Posterior cingulate gyrus (tissue), 11 donors: ENCODE measurements at places on chromosomes 11 and 22.

- no peak for DNase-seq
These were observed 70.4 kb downstream of the LDLRAD3 start for GRCh38 chr11:36013950-36014897.

DNA sequence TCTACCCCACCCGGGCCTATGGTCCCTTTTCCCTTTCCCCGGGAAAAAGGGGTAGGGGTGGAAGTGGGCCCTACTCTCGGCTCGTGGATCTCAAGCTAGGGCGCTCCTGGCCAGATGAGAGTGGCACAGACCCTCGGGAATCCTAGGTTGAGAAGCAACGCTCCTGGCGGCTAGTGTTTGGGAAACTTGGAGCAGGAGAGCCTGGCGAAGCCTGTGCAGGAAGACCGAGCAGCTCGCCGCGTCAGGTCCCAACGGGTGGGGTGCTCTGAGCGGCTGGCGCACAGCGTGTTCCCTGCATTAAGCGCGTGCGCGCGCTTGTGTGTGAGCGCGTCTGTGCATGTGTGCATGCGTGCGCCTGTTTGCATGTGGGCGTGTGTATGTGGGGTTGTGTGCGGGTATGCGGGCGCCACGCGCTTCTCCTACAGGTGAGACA lies 7.1 kb upstream of the FLI1 start:
- DNase-seq = peak; percentile 86

DNA sequence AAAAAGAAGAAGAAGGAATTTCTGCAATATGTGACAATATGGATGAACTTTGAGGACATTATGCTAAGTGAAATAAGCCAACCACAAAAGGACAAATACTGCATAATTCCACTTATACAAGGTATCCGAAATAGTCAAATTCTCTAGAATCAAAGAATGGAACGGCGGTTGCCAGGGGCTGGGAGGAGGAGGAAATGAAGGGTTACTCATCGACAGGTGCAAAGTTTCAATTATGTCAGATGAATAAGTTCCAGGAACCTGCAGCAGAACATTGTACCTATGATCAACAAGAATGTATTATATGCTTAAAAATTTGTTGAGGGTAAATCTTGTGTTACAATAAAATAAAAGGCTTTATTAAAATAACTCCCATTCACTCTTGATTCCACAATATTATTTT lies 49.0 kb downstream of the SC5D start:
- DNase-seq = no peak

DNA sequence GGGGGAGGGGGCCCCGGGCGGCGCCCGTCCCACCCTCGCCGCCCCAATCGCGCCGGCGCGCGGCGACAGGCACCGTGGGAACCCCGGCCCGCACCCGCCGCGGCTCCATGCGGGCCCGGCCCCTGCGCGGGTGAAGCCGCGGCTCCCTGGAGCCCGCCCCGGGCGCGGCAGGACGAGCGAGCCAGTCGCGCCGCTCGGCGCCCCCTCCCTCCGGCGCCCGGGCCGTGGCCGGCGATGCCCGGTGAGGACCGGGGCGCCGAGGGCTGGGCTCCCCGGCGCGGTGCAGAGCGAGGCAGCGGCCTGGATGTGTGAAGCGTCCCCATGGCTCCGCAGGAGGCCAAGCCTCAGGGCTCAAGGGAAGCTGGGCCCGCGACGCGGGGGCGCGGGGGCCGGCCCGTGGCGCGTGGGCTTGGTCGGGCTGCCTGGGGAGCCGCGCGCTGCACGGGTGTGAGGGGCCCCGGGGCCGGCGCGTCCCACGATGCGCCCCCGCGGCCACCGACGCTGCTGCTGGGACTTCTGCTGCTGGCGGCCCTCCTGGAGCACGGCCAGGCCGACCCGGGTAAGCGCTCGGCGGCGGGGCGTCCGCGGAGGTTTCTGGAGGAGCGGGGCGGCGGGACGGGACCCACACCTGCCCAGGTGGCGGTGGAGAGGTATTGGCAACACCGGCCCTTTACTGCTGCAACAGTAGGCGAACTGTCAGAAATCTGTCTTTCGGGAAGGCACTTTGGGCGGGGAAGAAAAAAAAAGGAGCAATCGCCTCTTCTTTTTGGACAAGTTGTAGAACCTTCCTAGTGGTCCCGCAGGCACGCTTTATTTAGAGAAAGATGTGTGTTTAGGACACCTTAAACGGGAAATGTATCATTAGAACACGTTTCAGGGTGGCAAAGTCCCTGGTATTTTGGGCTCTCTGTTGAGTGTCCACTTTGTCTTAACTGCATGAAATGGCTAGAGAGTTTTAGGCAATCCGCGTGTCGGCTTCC lies 119.4 kb downstream of the HIPK3 start:
- no peak for DNase-seq

DNA sequence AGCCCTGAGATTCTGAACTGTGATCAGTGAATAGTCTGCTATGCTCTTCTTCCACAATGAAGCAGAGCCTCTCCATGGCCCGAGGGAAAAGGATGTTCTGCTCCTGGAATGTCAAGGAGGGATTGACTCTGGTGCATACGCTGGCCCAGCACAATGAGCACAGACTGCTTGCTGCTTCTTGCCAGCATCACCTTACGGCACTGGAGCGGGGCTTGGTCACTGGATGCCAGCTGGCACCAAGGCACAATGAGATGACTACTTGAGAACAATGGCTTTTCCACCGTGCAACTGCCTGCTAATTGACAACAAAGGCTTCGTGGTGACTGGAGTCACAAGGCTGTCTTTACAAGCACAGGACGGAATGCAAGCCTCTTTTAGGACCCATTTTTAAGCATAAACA lies 139.2 kb downstream of the DSCAML1 start:
- DNase-seq = peak; percentile 79

DNA sequence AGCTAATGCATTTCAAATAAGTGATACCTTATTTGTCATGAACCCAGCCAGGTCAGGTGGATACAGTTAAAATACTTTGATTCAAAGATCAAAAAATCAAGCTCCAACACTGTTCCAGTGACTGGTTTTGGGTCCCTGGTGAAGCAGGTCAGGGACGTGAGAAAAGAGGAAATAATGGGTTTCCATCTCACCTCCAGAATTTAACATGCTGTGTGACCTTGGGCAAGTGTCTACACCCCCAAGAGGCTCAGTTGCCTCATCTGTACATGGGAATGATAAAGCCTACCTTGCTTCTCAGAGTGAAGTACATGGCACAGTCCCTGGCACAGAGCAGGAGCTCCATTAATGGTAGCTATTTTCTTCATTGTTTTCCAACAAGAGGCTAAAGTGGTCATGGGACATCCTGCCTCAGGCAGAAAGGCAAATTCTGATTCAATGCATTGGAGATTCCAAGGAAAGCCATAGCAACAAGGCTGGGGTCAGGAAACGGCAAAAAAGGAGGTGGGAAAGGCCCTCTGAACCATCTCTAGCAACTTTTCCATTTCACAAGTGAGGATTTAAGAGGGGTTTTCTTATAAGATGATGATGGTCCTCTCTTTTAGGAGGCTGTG lies 108.5 kb downstream of the CSNK2A3 start:
- DNase-seq = no peak

- DNase-seq = no peak
These were observed 85.2 kb upstream of the MYOD1 start for GRCh38 chr11:17633987-17634775.

- no peak for DNase-seq
These were observed 40.3 kb upstream of the OR5D13 start for GRCh38 chr11:55732936-55733335.

- DNase-seq = no peak
These were observed 21.3 kb downstream of the CASP12 start for GRCh38 chr11:104876861-104877431.

DNA sequence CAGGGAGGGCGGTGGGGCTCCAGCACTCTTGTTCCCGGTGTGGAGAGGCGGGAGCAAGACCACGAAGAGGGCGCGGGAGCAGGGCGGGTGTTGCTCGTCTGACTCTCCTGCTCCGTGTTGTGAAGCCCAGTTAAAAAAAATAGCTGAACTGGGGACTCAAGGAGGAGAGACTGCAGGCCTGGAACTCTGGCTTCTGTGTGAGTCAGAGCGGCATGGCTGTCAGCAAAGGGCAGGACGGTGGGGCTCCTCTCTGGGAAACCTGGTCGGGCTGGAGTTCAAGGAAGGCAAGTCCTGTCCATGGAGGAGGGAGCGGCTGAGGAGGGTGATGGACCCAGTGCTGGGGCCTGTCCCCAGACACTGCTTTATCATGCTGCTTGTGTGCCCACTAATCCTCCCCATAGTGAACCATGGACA lies 152.3 kb downstream of the FEZ1 start:
- DNase-seq = no peak

DNA sequence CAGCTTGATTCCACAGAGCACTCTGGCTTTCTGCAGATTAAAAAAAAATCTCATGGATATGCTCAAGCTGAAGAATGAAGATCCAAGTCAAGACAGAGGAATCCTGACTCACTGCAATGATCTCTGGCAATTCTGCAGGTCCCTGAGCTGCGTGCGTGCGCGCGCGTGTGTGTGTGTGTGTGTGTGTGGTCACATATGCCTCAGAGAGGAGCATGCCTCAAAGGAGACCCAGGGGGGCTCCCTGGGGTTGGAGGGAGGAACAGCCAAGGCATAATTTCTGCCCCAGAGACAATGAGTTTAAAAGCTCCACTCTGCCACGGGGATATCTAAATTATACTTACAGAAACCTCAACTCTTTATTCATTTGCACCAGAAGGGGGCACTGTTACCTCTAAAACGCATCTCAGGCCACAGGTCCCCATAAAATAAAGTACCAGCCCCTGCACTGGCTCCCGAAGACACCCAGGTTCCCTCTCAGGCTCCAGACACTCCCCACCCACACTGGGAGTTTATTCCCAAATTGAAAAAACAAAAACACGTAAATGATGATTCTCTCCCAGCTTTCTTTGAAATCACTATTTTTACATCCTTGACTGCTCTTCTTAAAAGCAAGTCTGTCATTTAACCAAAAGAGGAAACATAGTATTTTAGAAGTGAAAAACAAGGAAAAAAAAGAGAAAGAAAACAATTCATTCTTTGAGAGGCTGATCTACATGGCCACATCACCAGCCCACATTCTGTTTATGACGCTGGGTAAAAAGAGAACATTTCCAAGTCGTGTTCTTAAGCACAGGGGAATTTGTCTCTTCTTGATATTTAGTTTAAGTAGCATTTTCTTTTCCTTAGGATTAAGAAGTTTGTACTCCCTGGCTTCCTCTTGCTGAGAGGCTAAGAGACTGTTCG lies 401.0 kb downstream of the LARGE1 start:
- DNase-seq = peak; percentile 73

DNA sequence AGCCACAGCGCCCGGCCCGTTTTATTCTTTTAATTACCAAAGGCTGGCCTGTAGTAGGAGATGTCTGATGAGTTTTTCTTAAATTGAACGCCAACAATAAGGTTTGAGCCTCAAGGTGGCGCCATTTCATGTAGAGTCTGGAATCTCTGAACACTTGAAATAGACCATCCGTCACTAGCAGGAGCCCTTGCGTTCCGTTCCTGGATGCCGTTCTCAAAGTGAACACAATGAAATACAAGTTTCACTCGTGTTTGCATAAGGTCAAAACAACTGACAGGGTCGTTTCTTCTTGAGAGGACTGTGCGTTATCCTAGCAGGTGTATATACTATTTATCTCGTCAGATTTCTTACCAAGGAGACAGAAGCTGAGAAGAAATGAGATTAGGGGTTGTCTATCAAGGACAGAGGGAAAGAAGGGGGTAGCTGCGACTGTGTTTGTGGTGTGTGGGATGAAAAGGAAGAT lies 18.7 kb upstream of the SCGB1D1 start:
- peak; percentile 74 for DNase-seq

GRCh38 chr22:29509298-29509697 lies 29.3 kb downstream of the NEFH start:
- no peak for DNase-seq

DNA sequence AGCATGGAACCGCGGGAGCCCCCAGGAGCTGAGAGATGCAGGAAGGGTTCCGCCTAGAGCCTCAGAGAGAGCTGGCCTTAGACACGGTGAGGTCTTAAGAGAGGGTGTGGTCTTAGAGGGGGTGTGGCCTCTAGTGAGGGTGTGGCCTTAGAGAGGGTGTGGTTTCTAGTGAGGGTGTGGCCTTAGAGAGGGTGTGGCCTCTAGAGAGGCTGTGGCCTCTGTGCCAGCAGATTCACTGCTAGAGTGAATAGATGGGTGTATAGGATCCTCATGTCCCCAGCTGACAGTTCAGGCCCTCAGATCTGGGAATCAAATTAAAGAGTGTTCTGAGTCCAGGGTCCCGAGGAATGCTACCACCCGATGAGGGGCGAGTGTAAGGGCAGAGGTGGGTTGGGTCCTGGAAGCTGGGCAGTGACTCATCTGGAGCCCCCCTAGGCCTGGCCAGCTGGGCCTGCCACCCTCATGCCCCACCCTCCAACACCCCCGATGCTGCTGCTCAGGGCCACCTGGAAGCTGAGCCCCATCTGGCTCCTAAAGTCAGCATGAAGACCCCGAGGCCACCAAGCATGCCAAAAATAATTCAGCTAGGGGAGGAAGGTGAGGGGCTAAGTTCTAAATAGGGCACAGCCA lies 49.5 kb downstream of the IGF2 start:
- peak; percentile 21 for DNase-seq

DNA sequence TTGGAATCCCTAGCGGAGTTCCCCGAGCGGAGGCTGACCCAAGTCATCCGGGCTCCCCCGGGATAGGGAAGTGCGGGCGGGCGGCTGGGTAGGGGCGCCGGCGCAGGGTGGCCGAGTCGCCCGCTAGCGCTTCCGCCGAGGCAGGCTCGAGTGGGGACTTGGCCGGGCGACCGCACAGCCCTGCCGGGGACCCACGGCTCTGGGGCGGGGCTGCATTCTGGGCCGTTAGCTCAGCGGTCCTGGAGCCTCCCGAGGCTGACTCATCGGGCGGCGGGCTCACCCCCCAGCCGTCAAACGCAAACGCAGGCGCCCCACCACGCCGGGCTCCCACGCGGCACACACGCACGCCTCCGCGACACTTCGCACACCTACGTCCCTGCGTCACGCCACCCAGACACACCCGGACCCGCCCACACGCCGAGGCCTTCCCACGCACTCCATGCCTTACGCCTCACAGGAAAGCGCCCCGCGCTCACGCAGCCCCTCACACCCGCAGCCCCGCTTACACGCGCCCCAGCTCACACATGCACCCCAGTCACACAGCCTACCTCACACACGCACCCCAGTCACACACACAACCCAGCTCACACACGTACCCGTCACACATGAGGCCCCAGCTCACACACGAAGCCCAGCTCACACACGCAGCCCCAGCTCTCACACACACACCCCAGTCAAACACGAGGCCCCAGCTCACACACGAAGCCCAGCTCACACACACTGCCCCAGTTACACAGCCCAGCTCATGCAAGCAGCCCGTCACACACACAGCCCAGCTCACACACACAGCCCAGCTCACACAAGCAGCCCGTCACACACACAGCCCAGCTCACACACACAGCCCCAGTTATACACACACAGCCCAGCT lies 1.2 kb downstream of the PHLDB1 start:
- DNase-seq = peak; percentile 95

GRCh38 chr11:77705195-77705875 lies 67.7 kb upstream of the CLNS1A start:
- no peak for DNase-seq
